ENCODE measurements at places on chromosomes 5 and 9.

GRCh38 chr9:97636903-97637302 is 3.3 kb downstream of the NCBP1 start:
- no peak for DNase-seq

DNA sequence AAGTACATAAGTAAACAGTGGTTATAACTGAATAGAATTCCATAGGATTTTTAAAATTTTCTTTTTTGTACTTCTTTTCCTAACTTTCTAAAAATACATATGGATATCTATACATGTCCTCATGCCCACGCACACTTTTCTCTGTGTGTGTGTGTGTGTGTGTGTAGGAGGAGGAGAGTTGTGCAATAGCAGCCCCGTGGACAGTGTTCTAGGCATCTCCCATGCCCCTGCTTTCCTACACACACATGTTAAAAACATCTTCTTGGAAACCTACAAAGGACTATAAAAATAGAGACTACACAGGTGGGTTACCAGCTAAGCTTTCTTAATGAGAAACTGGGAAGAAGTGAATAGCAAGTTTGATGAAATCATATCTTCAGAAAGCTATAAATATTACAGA is 19.8 kb upstream of the HEXB start:
- no peak for DNase-seq

- DNase-seq: no peak
These were observed 36.8 kb upstream of the CDH6 start for GRCh38 chr5:31156631-31157160.

DNA sequence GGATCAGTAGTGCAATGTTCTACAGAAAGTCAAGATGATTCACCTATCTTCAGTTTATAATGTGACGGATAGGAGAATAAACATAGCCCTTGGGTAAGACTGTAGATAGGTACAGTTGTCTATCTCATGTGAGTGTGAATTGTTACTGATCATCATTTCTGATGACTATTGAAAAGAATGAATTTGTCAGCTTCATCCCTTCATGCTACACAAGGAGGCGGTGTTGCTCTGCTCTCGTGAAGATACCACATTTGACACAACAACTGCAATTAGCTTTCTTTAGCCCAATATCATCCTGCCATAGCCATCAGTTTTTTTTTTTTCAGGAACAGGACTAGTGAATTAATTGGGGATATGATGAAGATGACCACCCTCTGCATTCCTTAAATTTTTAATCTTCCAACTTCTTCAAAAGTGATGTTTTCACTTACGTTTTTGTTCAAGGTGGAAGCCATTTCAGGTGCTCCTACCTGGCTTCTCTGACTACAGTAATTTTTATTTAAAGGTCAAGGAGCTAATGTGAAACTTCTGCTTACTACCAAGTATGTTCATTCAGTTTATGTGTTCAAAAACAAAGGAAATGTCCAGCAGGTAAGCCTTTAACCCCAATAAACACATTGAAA is 152.9 kb upstream of the MOCS2 start:
- no peak for DNase-seq

GRCh38 chr5:87916320-87916719 is 352.3 kb downstream of the TMEM161B start:
- DNase-seq: no peak

GRCh38 chr5:40486437-40487275 is 193.1 kb upstream of the PTGER4 start:
- DNase-seq: no peak

- no peak for DNase-seq
These were observed 7.1 kb downstream of the POU4F3 start for GRCh38 chr5:146345578-146346366.

DNA sequence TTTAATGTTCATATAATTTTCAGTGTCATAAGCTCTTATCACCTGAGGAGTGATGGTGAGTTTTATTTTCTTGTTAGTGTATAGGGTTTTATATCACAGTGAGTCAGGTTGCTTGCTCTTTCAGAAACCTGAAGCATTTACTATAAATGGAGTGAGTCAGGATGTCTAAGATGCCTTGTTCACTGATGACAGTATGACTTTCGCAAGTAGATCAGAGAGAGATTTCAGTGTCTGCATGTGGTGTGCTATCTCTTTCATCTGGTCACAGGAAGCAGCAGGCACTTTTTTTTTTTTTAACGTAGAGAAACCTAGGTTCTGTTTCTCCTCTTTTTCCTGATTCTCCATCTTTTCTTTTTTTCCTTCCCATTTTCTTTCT is 237.1 kb downstream of the DMRTA1 start:
- DNase-seq: no peak

- no peak for DNase-seq
These were observed 32.9 kb upstream of the GPR151 start for GRCh38 chr5:146548781-146549449.

GRCh38 chr9:75864266-75864665 is 26.2 kb upstream of the PCSK5 start:
- DNase-seq: no peak

DNA sequence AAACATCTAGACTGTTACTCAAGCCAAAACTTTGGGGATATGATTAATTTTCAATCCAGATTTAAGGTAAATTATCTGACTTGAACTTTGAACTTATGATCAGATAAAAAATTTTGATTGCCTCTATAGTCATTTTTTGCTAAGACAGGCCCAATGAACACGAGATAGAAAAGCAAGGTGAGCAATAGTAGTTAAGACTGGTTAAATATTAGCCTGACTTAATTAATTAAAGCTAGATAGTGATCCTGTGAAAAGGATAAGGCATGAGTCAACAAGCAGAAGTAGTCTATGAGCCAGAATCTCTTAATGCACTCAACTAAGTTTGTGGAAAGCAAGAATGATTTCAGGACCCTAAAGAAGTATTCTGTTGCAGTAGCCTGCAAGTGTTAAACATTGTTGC is 66.5 kb downstream of the PDE4D start:
- no peak for DNase-seq

DNA sequence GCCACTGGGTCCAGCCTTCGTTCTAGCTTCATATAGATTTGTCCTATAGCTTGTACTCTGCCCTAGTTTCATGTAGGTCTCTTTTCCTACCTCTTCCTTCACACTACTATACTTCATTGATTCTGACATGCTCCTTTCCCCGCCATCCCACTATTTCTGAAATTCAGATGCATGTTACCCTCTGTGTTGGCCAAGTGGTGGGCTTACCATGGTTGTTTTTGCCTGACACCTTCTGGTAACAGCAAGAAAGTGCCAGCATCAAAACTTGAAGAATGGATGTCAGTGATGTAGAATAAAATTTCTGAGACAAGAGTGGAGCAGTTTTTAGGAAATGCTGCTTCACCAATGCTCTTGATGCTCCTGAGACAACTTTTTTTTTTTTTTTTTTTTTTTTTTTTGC is 19.5 kb upstream of the SERINC5 start:
- DNase-seq: no peak

GRCh38 chr9:121185178-121185745 is 16.4 kb downstream of the RAB14 start:
- no peak for DNase-seq

DNA sequence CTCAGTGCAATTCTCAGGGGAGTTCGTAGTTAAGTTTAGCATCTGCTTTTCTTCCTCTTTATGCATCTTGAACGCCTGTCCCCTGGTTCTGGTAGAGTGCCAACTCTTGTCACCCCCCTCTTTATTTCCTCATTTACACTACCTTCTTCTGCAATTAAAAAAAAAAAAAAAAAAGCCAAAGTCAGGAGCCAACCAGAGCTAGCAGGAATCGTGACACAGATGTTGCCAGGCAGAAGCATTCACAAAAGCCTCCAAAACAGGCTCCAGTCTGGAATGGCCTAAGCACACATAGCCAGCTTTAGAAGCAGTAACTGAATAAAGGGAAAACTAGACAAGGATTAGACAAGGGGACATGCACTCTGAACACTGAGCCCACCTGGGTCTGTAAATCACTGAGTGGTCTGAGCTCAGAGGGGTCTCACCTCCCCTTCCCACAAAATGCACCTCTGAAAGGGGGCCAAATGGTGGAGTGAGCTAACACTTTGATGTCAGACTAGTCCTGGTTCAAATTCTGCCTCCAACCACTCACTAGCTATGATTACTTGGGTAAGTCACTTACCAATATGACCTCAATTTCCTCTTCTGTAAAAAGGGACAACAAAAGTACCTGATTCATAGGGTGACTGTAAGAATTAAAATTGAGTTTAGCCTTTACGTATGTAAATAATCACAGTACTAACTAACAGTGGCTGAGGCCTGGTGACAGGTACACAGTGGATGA is 2.0 kb downstream of the CD74 start:
- no peak for DNase-seq

- DNase-seq: no peak
These were observed 14.9 kb upstream of the HRH2 start for GRCh38 chr5:175642998-175643397.

DNA sequence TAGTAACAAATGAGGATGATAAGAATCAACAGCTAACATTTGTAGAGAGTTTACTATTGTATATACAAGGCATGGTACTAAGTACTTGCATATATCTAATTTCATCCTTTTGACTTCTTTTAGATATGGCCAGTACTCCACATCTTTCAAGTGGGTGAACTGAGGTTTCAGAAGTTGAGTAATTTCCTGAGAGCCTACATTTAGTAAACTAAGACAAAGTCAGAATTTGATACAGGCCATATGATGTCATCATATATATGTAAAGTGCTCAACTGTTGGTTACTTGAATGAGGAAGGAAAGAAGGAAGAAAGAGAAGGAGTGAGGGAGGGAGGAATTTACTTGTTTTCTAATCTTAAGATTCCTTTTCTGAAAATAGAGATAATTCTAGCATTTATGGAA is 52.8 kb downstream of the GRIA1 start:
- no peak for DNase-seq

- DNase-seq: no peak
These were observed 37.7 kb downstream of the TSSK1B start for GRCh38 chr5:113397046-113397445.

GRCh38 chr5:178553517-178553916 is 36.7 kb downstream of the COL23A1 start:
- DNase-seq: no peak

GRCh38 chr5:123610665-123611405 is 98.9 kb downstream of the CSNK1G3 start:
- DNase-seq: no peak

DNA sequence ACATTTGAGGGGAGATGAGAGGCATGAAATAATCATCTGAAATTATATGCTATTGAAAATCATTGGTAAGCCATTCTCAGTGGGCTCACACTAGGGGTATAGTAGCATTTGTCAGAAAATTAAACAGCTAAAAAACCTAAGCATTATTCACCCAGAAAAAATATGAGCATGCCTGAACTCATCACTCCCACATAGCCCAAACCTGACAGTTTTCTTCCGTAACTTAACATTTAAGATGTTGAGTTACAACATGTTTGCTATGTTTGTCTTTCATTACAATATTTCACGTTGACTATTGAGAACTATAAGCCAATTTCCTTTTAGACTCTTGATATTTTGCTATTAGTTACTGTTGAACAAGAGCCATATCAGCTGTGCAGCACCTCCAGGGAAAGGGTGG is 23.5 kb upstream of the GHR start:
- no peak for DNase-seq

- DNase-seq: no peak
These were observed 257.1 kb upstream of the MAP3K1 start for GRCh38 chr5:56558131-56558745.

- no peak for DNase-seq
These were observed 85.4 kb upstream of the MIER3 start for GRCh38 chr5:57037355-57037754.

GRCh38 chr5:172380987-172381643 is 73.2 kb downstream of the SH3PXD2B start:
- no peak for DNase-seq

DNA sequence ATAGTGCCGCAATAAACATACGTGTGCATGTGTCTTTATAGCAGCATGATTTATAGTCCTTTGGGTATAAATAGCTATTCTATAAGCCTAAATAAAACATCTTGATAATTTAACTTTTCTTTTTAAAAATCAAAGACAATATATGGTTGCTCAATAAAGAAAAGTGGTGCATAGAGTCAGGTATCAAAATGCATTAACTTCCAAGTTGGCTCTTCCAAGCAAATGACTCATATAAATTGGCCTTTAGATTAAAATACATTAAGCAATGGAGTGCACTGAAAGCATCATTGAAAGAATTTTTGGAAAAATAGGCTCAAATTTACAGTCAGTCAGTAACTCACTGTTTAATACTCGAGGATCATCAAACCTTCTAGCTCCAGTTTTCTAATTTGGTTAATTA is 106.6 kb downstream of the PLCXD3 start:
- DNase-seq: no peak

DNA sequence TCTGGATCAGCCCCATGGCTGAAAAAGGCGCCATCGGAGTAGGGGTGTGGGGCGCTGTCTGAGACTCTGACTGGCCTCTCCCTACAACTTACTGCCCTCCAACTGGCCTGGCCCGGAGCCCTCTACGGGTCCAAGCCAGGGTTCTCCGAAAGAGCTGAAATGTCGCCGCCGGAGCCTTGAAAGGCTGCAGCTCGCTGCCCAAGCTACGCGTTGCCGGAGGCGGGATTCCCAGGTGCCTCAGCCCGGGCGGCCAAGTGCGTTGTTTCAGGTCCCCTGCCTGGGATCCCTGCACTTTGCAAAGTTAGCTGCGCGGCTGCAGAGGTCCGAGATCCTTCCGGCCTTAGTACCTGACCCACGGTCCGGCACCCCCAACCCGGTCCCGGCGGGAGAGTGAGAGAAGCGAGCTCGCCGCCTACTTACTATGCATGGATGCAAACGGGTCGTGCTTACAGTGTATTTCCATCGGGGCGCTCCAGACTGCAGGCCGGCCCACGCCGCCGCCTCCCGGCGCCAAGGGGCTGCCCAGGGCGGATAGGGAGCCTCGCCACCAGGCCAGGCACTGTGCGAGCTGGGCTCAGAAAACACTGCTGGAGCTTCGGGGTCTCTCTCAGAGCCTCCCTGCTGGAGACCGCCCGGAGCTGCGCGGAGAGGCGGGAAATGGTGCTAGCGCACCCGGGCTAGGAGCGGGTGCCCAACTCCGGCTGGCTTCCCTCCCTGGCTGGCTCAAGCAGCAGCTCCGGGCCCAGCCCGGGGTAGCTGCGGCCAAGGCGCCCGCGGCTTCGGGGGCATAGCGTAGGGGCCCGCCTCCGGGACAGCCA is 7.7 kb downstream of the PAX5 start:
- DNase-seq: no peak

- no peak for DNase-seq
These were observed 9.7 kb upstream of the COL5A1 start for GRCh38 chr9:134631881-134632280.

DNA sequence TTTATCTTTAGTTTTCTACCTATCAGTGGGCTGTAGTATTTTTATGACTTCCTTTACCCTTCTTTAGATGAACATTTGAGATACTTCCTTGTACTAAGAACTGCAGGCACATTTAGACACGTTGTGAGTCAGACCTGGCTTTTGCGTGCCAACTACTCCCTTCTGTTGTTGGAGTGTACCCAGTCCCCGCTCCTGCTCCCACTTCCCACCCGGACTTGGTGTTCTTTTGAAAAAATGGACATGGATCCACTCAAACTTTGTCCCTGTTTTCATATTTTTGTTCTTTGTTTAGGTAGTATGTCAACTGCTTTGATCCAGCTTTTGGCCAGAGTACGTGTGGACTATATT is 60.7 kb downstream of the PARP8 start:
- DNase-seq: no peak

All from activated T-helper 1 cell treated with anti-CD3 and anti-CD28 coated beads, Interleukin-2, amount 50 U/mL, for 16 hours (primary cell).